ENCODE measurements at places on chromosomes 12 and 14.

DNA sequence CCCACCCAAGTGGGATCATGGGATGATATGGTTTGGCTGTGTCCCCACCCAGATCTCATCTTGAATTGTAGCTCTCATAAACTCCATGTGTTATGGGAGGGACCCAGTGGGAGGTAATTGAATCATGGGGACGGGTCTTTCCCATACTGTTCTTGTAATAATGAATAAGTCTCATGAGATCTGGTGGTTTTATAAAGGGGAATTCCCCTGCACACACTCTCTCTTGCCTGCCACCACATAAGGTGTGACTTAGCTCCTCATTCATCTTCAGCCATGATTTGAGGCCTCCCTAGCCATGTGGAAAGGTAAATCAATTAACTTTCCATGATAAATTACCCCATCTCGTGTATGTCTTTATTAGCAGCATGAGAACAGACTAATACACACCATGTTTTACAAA lies 109.2 kb downstream of the IGF1 start:
- DNase-seq: no peak

- DNase-seq: no peak
These were observed 501.8 kb downstream of the ETNK1 start for GRCh38 chr12:23126794-23127193.

DNA sequence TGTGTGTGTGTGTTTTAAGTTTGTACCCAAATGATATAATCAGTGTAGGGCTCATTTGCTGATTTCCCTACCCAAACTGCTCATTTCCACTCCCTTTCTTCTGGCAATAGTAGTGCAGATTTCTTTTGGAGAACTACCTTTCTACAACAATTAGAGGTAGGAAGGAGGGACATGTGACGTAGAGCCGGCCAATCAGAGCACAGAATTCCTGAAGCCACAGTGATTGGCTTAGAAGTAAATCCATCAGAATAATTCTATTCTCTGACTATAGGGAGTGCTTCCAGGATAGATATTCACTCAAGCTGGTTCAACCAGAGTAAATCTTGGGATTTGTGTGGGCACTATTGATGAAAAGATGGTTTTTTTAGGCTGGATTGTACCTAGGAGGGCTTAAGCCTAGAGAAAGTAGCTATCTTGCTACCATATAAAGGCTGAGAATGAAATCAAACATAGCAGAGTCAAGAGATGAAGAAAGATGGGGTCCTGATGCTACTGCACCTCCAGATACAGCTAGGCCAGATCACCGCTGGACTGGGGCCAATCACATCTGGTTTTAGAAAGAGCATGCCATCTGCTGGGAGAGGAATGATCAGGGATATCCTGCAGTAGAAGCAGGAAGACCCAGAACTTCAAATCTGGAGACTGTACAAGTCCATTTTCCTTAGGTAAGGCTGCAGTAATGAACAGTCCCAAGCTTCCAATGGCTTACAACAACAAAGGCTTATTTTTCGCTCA lies 54.1 kb upstream of the NUAK1 start:
- no peak for DNase-seq

- DNase-seq: no peak
These were observed 105.5 kb downstream of the GPATCH2L start for GRCh38 chr14:76257111-76257803.

DNA sequence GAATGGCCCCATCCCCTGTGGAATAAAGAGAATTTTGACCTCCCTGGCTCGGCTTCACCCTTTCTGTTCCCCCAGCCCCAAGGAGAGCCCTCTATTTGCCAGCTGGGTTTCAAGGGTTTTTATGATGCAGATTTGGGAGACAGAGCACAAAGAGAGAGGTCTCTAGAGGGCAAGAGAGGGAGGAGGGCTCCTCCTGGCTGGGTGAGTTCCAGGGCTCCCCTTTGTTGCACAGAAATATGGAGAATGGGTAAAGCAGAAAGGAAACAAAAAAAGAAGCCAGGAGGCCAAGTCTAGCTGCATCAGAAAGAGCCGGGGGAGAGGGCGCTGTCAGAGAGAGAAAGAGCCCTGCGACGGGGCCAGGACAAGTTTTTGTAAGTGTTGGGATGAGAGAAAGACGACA lies 319.6 kb upstream of the RTL1 start:
- DNase-seq: no peak

DNA sequence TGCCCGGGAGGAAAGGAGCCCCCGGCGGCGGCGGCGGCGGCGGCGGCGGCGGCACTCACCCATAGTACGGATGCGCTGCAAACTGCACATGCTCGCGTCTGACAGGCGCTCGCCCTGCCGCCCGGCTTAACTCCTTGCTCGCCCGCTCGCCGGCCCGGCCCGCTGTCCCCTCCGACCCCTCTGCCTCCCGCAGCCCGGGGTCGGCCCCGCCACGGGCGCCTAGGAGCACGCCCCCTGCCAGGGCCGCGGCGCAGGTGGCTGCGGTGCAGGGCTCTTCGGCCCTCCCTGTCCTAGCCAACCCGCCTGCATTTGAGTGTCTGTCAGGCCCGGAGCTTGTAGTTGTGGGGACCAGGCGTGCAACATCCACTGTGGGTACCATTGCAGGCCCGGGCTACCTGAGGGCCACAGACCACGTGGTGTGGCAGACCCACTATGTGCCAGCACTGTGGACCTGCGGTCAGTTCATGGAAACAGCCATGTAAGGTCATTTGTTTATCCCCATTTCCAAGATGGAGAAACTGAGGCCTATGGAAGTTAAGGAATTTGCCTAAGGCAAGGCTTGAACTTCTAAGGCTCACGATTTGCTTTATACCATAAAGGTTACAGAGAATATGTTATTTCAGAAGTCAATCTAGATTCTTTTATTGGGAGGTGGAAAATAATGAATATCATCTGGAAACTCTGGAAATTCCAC lies 17.6 kb upstream of the PLEKHH1 start:
- DNase-seq: no peak

DNA sequence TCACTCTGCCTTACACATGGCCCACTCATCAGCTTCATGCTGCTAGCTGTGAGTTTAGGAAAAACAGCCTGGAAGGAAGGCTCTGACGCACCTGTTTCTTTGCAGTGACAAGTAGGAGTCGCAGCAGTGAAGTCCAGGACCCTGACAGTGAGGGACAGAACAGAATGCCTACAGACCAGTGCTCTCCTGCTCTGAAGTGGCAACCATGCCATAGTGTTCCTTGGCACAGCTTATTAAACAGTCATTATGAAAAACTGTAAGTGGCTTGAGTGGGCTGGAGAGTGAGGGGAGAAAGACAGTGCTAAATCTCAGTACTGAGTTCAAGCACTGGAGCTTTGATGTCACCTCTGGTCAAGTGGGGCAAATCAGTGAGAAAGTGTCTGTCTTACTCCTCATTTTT lies 61.7 kb downstream of the MYRFL start:
- DNase-seq: no peak

GRCh38 chr14:39342768-39343167 lies 89.5 kb downstream of the FBXO33 start:
- DNase-seq: no peak

GRCh38 chr14:77554816-77555599 lies 56.4 kb upstream of the ISM2 start:
- DNase-seq: no peak

GRCh38 chr14:22884076-22884737 lies 1.2 kb downstream of the REM2 start:
- no peak for DNase-seq

DNA sequence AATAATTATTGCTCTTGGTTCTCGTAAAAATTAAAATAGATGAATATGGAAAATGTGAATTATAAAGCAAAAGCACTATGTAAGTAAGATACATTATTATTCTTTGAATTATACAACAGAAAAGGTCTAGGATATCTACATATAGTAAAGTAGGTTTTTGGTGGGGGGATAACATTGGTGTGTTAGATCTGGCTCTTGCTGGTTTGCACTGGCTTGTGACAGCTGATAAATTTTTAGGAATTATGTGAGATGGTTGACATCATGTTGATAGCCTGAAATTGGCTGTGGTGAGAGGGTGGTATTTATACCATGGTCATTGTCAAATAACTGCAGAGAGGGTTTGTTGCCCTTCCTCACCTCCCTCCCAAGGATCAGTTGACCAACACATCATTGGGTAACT lies 50.7 kb upstream of the BTG1 start:
- DNase-seq: no peak

GRCh38 chr14:101288436-101289229 lies 272.7 kb upstream of the DIO3 start:
- no peak for DNase-seq

GRCh38 chr14:74324931-74325361 lies 22.2 kb upstream of the ABCD4 start:
- peak; percentile 20 for DNase-seq

DNA sequence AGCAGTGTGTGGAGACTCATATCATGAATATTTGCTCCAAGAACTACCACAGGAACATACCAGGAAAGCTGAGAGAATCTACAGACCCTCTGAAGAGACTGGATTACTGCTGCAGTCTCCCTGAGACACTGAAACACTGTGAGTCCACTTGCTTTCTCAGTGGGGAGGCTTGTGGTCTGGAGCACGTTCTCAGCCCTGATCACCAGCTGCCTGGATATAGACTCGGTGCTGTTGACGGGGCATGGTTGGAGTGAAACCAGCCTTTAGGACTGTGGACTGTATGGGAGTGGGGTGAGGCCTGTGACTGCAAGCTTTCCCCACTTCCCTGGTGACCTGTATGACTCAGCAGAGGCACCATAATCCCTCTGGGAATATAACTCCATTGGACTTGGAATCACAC lies 525.8 kb upstream of the FBXO33 start:
- DNase-seq: no peak

GRCh38 chr14:32010604-32011125 lies 66.4 kb upstream of the ARHGAP5 start:
- no peak for DNase-seq

GRCh38 chr12:57895389-57896114 lies 45.8 kb upstream of the ATP23 start:
- no peak for DNase-seq

GRCh38 chr12:20830456-20830855 lies 20.0 kb downstream of the SLCO1B3 start:
- no peak for DNase-seq

Measured in NCI-H2081 (cell line).